ENCODE measurements at places on chromosomes 7 and 10. TPM values are rescaled to one million over a fixed set of nuclear protein-coding genes. Genes with fewer than 3 reads are reported as not detected.

DNA sequence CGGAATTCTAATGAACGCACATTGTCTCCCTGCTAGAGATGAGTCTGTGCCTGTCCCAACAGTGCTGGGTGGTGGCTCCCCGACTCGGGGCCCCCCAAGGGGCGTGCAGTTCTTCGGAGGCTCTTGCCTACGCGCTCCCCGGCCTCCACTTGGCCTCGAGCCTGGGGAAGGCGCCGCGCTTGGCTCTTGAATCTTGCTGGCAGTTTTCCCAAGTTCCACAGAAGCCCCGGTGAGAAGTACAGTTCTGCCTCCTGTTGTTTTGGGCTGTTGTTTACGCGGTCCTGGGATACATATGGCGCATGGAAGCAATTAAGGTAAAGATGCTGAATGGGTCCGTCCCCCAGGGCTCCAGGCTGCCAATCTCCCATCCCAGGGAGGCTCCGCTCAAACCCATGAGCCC lies 32.6 kb upstream of the UNCX start:
- H3K27ac ChIP-seq: no peak overlapping the region
- no peaks in the 10 kb centered on the region for H3K4me1 ChIP-seq
- H3K36me3 ChIP-seq: no peaks in the 10 kb centered on the region
- no peak for DNase-seq

GRCh38 chr7:29516491-29516890 lies 47.1 kb upstream of the PRR15 start:
- peaks cover 6% of the 10 kb centered on the region for H3K36me3 ChIP-seq
- H3K27me3 ChIP-seq: no peaks in the 10 kb centered on the region
- H3K4me3 ChIP-seq: no peak overlapping the region
- no peak overlapping the region for H3K27ac ChIP-seq
- H3K4me1 ChIP-seq: no peaks in the 10 kb centered on the region

DNA sequence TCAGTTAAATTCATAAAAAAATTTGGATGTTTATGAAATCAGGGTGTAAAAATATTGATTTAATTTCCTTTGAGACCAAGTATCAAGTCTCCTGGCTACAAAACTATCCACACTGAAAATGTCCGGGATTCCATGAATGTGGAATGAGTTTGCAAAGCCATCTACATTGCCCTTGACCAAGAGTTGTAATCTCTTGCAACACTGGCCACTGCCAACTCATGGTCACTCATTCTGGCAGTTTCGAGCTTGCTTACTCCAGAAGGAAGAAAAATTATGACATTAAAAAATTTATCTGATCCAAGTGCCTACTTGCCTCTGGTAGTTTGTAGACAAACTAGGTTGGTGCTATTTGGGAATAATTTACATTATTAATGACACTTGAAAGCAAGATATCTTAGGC lies 84.2 kb downstream of the NPY start:
- no peaks in the 10 kb centered on the region for H3K27me3 ChIP-seq
- no peak overlapping the region for H3K4me3 ChIP-seq
- DNase-seq: no peak
- H3K36me3 ChIP-seq: no peaks in the 10 kb centered on the region

DNA sequence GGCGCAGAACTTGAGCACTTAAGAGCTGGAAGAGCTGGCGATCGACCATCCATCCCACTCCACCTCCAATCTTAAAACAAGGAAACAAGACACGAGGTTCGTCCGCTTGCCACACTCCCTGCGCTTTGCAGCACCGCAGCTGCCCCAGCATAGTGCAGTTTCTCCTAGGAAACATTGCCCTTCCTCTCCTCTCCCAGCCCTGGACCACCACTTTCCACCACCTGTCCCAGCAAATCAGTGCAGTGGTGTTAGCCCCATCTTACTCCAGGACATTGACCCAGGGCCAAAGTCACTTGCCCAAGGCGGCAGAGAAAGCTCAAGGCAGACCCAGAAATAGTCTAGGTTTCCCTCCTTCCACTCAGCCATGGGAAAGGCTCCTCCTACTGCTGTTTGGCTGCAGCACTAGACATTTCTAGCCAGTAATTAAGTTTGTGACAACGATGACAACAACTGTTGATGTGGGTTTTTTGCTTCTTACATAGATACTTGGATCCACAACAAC lies 1.5 kb upstream of the PARD3 start:
- peaks cover 6% of the 10 kb centered on the region for H3K27me3 ChIP-seq
- H3K4me3 ChIP-seq: no peak overlapping the region
- no peaks in the 10 kb centered on the region for H3K36me3 ChIP-seq
- peaks cover 4% of the 10 kb centered on the region for H3K4me1 ChIP-seq
- no peak overlapping the region for H3K27ac ChIP-seq

- peaks cover 3% of the 10 kb centered on the region for H3K27me3 ChIP-seq
- no peaks in the 10 kb centered on the region for H3K36me3 ChIP-seq
- H3K4me1 ChIP-seq: no peaks in the 10 kb centered on the region
- no peak for DNase-seq
Observed at GRCh38 chr7:115221456-115221855, 299.6 kb downstream of the MDFIC start.

The PRLHR gene
- not detected for total RNA-seq

GRCh38 chr7:17706275-17706674 lies 234.0 kb downstream of the SNX13 start:
- no peak for DNase-seq
- no peaks in the 10 kb centered on the region for H3K4me1 ChIP-seq
- H3K27ac ChIP-seq: no peak overlapping the region

The CRYGN gene
- total RNA-seq: not detected

DNA sequence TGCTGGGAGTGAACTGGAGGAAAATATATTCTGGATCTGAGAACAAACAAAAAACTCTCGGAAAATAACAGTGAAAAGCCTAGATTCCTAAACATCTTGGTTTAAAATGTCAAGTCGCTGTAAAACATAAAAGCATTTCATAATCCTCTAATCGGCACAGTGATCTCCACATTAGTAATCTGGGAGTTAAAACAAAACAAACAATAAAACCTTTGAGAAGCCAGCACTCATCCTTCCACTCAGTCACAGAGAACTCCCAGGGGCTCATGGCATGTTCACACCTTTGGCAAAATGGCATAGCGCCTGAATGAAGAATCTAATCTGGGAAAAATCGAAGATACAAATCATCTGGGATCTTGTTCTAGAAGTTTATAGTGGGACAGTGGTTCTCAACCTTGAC lies 24.1 kb upstream of the HPS1 start:
- H3K4me1 ChIP-seq: peaks cover 11% of the 10 kb centered on the region
- H3K27me3 ChIP-seq: no peaks in the 10 kb centered on the region
- no peak overlapping the region for H3K4me3 ChIP-seq
- H3K27ac ChIP-seq: no peak overlapping the region
- DNase-seq: no peak

DNA sequence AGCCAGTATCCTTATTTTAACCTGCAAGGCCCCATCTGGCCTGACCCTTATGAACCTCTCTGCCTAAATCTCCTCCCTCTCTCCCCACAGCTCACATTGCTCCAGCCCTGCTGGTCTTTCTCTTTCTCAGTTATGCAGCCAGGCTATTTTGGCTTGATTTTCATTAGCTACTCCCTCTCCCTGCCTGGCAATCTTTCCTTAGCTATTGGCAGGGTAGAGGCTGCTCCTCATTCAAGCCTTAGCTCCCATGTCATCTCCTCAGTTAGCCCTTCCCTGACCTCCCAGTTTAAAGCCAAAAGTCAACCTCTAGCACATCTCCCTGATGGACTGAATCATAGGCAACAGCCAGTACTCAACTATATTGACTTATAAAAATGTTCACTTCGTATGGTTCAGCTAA lies 214.4 kb upstream of the CELF2 start:
- no peaks in the 10 kb centered on the region for H3K27me3 ChIP-seq
- no peaks in the 10 kb centered on the region for H3K4me1 ChIP-seq
- H3K4me3 ChIP-seq: no peak overlapping the region
- no peak overlapping the region for H3K27ac ChIP-seq
- no peak for DNase-seq

The MMP21 gene
- total RNA-seq: 0.32 TPM

DNA sequence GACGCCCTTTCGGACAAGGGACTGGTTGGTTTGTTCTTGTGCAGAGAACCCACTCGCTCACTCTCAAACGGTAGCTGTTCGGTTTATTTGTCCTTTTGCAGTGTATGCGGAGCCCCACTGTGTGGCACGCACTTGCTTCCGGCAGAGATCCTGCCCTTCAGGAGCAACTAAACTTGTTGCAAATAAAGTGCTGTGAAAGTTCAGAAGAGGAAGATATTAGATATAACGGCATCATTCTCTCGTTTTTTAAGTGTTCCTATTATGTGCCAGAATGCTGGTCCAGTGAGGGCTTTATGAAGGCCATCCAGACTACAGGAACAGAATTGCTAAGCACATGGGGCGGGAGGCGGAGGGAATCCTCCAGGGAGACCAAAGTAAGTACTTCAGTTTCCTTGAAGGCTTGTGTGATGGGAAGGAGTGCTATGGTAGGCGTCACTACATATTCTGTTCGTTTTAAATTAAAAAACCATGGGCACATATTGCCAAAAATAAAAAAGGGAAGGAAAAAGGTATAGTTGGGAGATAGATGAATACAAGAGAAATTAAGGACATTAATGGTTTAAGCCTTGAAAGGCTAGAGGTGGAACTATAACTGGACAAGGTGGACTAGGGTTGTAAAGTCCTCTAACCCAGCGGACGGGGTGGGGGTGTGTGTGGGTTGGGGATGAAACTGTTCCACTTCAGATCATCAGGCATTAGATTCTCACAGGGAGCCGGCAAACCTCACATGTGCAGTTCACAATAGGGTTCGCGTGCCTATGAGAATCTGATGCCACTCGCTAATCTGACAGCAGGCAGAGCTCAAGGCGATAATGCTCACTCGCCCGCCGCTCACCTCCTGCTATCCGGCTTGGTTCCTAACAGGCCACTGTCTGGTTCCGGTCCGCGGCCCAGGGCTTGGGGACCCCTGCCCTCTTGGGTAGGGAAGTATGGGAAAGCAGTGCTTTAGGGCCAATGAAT lies 704 bp upstream of the ERLIN1 start:
- DNase-seq: peak; percentile 25
- peaks cover 19% of the 10 kb centered on the region for H3K4me1 ChIP-seq
- peak overlapping the region; percentile 53 for H3K27ac ChIP-seq

DNA sequence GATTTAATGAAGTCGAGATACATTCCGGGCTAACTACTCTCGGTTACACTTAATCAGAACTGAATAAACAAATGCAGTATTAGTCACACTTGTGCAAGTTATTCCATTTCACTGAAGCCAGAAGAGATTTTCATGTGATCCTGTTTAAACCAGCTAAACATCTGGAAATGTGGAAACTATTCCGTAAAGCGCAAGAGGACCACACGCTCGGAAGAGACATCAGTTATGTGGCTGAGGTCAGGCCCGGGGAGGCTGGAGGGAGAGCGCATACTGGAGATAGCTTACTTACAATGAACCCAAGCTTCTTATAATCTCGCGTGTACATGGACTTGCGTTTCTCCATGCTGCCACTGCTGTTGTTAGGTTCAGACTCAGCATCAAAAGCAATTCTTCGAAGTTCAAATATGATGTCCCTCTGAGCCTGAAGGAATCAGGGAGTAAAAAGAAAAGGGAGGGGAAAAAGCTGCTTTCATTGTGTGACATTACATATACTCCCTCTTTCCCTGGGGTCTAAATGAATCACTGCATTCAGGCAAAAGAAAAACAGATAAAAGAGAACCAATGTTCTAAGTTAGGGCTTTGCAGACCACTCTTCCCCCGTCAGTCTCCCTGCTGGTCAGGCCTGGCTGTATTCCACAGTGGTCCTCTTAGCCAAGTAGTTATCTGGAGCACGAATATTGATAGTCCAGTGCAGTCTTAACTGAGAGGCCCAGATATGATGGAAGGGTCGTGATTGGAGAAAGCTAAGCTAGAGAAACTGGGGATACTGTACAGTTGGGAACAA lies 237.4 kb downstream of the ELMO1 start:
- H3K27ac ChIP-seq: no peak overlapping the region
- DNase-seq: no peak
- peaks cover 38% of the 10 kb centered on the region for H3K36me3 ChIP-seq
- H3K27me3 ChIP-seq: no peaks in the 10 kb centered on the region

GRCh38 chr7:142717453-142717852 lies 31.8 kb upstream of the PRSS1 start:
- no peaks in the 10 kb centered on the region for H3K36me3 ChIP-seq
- H3K27me3 ChIP-seq: no peaks in the 10 kb centered on the region
- peaks cover 77% of the 10 kb centered on the region for H3K4me1 ChIP-seq

The LIPF gene
- not detected for total RNA-seq

- no peaks in the 10 kb centered on the region for H3K27me3 ChIP-seq
- no peaks in the 10 kb centered on the region for H3K36me3 ChIP-seq
- H3K27ac ChIP-seq: no peak overlapping the region
- no peaks in the 10 kb centered on the region for H3K4me1 ChIP-seq
- no peak for DNase-seq
- H3K4me3 ChIP-seq: no peak overlapping the region
Observed at GRCh38 chr7:47550788-47551470, 31.0 kb downstream of the TNS3 start.

- H3K27ac ChIP-seq: no peak overlapping the region
- DNase-seq: peak; percentile 63
- no peaks in the 10 kb centered on the region for H3K27me3 ChIP-seq
- H3K4me1 ChIP-seq: peaks cover 10% of the 10 kb centered on the region
- H3K4me3 ChIP-seq: no peak overlapping the region
- H3K36me3 ChIP-seq: no peaks in the 10 kb centered on the region
Observed at GRCh38 chr7:132655131-132655727, 79.0 kb upstream of the PLXNA4 start.

Measured in natural killer cell (primary cell).